Stimulated activated CD8-positive, alpha-beta memory T cell treated with anti-CD3 and anti-CD28 coated beads, Interleukin-7, amount 100 ng/mL, for 4 hours (primary cell): ENCODE measurements at places on chromosomes 2 and 18.
A peak's percentile ranks its signal among the peaks of the same experiment; 100 is the strongest.

- DNase-seq: peak; percentile 25
Observed at GRCh38 chr2:25851740-25852503, 26.4 kb downstream of the ASXL2 start.

GRCh38 chr2:11309706-11310105 lies 34.7 kb downstream of the ROCK2 start:
- no peak for DNase-seq

GRCh38 chr18:24491927-24492834 lies 31.7 kb downstream of the HRH4 start:
- DNase-seq: peak; percentile 3

GRCh38 chr2:2567776-2568175 lies 236.7 kb upstream of the MYT1L start:
- no peak for DNase-seq

DNA sequence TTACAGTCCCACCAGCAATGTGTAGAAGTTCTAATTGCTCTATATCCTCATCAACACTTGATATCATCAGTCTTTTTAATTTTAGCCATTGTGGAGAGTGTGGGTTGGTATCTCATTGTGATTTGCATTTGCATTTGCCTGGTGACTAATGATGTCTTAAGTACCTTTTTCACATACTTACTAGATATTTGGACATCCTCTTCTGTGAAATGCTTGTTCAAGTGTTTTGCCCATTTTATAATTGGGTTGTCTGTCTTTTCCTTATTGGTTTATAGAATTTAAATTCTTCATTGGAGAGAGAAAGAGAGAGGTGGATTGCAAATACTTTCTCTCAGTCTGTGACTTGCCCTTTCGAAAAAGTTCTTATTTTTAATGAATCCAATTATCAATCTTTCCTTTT lies 14.0 kb upstream of the PPP1CB start:
- DNase-seq: no peak

GRCh38 chr2:36371928-36372391 lies 16.4 kb downstream of the CRIM1 start:
- no peak for DNase-seq
